ENCODE measurements at places on chromosomes 1 and 21.

DNA sequence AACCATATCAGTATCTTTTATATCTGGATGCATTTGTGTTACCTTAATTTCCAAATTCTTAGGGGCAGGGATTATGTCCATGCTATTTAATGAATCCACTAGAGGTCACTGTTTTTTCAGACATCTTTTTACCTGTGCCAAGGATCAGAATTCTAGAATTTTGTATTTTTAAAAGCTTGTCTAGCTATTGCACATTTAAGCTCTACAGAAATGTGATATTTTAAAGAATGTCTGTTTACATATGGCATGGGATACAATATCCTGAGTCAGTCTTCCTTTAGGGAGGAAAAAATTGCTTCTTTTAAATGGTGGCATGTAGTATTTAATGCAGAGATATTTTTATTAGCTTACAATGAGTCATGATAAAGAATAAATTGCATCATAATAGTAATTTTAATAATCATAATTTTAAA lies 11.3 kb downstream of the RPAP2 start:
- DNase-seq = no peak

GRCh38 chr1:234429434-234429806 lies 49.6 kb downstream of the TARBP1 start:
- no peak for DNase-seq

DNA sequence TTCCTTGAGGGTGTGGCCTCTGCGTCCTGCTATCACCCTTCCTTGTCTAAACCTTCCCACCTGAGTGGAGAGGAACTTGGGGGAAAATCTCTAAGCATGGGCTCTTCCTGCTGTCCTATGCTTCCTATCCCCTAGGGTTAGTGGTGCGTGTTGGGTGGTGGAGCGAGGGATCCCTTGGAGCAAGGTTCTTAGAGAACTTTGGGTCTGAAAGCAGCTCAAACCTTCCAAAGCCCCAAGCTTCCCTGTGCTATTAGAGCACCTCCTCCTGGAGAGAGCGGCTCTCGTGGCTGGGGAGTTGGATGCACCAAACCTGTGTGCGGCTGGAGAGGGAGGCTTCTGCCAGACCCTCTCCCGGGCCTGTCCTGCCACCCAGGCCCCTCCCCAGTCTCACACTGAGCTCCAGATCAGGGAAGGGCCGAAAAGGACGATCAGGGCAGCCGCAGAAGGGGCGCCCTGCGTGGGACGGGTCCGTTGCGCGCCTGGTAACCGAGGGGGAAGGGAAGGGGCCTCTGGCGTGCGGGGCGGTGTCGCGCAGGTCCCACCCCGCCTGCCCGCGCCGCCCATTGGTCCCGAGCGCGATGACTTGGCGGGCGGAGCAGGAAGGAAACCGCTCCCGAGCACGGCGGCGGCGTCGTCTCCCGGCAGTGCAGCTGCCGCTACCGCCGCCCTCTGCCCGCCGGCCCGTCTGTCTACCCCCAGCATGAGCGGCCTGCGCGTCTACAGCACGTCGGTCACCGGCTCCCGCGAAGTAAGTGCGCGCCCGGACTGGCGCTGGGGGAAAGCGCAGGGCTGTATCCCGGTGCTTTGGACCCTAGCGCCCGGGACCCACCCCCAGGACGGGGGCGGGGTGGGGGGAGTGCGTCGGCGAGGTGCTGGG lies at the start of gene SH3BGRL3:
TSS of gene SH3BGRL3 (plus strand) at position 631 of the 877 bp plus-strand sequence. CDS start at position 701, 70 bp downstream.
- DNase-seq = peak; percentile 94

DNA sequence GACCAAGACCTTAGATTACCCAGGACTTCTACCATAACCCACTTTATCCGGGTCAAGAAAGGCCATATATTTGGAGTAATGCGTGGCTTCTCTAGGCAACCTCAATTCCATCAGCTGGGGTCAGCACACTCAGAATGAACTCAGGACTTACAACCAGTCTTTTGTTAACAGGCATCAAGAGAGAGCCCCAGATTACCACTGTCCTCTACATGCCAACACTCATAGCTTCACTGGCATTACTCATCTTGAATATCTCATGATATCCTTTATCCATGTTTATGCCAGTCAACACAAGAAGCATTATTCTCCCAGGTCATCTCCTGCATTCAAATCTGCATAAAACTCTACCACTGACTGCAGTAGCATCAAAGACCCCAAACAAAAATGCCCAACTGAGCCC lies 6.6 kb upstream of the FCGR2A start:
- DNase-seq = no peak

- DNase-seq = peak; percentile 71
Measured at GRCh38 chr1:182259229-182259872, 132.2 kb downstream of the GLUL start.

DNA sequence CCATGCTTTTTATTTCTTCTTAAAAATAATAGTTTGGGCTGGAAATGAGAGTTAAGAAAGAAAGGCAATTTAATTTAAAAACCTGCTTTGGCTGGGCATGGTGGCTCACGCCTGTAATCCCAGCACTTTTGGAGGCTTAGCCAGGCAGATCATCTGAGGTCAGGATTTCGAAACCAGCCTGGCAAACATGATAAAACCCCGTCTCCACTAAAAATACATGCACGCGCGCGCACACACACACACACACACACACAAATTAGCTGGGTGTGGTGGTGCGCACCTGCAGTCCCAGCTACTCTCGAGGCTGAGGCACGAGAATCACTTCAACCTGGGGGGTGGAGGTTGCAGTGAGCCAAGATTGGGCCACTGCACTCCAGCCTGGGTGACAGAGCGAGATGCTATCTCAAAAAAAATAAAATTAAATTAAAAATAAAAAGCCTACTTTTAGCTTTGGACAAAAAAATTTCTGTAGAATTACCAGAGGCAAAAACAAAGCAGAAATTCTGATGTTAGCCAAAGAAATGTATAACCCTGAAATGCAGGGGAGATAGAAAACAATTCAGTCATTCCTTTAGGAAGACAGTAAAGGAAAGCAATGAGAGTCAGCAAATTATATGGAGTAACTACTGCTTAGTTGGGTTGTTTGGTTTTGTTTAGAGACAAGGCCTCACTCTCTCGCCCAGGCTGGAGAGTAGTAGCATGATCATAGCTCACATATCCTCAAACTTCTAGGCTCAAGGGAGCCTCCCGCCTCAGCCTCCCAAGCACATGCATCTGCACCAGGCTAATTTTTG lies 15.7 kb upstream of the IPP start:
- DNase-seq = no peak

GRCh38 chr1:35825255-35825654 lies 17.4 kb downstream of the AGO4 start:
- DNase-seq = no peak

GRCh38 chr1:215292932-215293331 lies 210.4 kb downstream of the KCNK2 start:
- no peak for DNase-seq

DNA sequence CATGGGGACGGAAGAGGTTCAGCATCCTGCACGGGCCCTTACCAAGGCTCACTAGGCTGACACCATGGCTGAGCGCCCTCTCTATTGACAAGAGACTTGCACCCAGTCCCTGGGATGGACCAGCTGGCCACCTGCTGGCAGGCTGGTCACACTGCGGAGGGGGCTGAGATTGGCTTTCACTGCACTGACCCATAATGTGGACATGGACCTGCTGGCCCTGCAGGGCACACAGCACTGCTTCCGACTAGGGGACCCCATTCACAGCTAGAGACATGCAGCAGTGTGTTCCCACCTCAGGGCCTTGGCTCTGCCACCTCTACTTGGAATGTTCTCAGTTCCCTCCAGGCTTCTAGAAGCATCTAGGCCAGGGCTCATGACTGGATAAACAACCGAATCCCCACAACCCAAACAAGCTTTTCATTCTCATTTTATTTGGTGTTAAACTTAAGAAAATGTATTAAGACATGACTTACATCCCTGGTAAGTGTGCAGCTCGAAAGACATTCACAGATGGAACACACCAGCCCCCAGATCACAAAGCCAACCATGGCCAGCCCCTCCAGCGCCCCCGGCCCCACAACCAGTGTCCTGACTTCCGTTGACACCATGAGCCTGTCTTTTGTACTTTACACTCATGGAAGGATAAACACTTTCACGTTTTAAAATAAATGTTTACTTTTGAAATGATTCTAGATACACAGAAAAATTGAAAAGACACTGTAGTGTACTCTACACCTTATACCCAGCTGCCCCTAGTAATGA lies 9.3 kb upstream of the SRARP start:
- DNase-seq = peak; percentile 83

DNA sequence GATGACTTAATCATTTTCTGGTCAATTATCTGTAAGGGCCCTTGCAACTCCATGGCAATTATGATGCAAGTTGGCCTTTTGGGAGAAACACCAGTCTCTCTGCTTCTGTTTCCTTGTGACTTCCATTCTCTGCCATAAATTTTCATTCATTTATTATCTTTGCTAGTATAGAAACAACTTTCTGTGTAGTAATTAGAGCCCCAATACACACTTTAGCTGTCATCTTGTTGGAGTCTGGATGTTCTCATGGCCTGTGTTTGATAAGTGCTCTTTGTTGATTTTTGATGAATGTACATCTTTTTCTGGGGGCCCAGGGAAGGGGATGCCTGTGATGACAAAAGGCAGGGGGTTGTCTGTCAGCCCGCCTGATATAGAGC lies 22.4 kb downstream of the PROX1 start:
- DNase-seq = no peak

DNA sequence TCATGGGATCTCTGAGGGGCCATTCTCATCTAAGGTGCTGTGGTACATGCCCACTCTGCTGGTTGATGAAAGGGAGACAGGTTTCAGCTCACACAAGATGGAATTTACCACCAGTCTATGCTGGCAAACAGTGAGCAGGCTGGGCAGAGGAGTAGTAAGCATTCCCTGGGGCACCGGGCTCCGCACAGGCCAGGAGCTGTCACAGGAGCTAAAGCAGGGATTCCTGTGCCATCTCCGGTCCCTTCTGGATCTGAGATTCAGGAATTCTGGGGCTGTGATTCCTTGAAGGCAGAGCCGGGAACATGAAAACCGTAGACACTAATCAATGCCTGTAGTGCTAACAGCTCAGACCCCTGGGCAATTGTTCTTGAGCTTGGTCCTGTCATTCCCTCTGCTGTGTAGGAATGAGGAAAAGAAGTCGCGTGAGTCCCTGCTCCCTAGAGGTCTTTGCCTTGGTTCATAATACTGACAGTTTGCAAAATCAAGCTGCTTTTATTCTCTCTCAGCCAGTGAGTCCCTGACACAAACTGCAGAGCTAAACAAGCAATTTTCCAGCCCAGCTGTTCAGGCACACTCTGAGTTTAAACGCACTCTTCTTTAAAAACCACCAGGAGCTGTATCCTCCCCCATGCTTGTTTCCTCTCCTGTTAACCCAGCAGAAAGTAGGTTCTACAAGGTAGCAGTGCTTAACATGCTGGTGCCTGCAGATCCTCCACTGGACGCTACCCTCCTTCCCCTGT lies 52.5 kb downstream of the MDM4 start:
- DNase-seq = no peak

- DNase-seq = peak; percentile 64
Measured at GRCh38 chr1:67832737-67833601, at the start of gene GNG12. GNG12 (minus strand) TSS chr1:67833467; CDS start chr1:67707686, 125,781 bp downstream.

DNA sequence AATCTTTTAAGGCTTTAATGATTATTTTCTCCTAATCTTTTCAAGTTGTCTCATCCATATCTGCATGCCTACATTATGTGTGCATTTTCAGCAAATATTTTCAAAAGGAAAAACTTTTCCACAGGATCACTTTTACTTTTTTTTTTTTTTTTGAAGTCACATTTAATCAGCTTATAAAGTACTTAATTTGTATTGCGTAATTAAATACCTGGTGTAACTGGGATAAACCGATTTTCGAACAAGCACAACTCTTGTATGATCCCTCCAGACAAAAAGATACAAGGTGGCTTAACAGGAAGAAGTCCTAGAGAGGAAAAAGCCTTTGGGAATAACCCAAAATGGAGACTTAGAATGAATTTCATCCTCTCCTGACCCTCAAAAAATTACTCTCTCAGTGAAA lies 1.3 kb upstream of the ATP6V1G3 start:
- no peak for DNase-seq

DNA sequence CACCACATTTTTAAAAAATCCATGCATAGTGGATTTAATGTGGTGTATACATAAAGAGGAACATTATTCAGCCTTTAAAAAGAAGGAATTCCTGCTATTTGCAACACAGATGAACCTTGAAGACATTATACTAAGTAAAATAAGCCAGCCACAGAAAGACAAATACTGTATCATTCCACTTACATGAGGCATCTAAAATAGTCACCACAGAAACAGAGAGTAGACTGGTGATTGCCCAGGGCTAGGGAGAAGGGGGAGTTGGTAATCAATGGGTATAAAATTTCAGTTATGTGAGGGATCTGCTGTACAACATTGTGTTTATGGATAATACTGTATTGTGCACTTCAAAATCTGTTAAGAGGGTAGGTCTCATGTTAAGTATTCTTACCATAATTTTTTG lies 10.0 kb downstream of the FAM163A start:
- DNase-seq = no peak

Data from activated effector memory CD4-positive, alpha-beta T cell treated with anti-CD3 and anti-CD28 coated beads, Interleukin-2, amount 50 U/mL, for 16 hours (primary cell).